Nucleus accumbens (tissue), 56 donors: ENCODE measurements at places on chromosomes 7 and 10.

DNA sequence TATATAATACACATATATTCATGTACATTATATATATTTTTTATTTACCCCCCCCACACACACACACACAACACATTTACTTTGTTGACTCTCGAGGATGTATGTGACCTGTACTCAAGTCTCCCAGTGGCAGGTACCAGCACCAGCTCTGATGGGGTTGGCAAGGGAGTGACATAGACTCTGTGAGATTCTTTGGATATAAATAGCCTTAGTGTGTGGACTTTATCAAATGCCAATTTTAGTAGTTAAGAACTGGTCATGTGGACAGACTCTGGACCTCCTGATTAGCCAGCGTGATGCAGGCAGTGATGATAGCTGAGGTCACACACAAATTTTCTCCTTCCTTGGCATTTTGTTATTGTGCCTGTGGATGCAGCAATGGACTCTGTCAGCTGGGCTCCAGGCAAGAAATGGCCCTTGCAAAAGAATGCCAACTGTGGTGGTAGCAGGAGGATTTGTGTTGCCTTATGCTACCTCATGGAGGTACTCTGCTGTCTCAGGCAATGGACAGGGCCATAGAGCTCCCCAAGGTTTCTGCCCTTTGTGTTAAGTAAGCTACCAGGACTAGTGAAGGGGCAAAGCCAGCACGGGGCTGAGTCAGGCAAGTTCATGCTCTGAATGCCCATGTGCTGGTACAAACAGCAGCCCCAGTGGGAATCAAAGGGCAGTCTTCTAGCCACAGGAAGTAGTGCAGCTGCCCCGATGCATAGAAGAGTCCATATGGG is 224.6 kb upstream of the ZWINT start:
- no peak for DNase-seq

DNA sequence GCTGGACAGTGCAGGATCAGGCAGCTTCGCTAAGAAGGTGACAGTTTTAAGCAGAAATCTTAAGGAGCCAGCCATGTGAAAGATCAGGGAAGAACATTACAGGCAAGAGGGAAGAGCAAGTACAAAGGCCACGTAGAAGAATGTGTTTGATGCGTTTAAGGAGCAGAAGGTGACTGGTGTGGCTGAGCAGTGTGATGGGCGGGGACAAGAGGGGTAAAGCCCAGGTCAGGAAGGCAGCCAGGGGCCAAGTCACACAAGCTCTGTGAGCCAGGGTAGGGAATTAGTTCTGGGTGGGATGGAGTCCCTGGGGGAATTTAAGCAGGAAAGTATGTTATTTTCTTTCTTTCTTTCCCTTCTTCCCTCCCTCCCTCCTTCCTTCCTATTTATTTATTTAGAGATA is 166.9 kb downstream of the SH3PXD2A start:
- DNase-seq: no peak

GRCh38 chr7:150962553-150963399 is 15.3 kb downstream of the KCNH2 start:
- no peak for DNase-seq

- no peak for DNase-seq
These were observed 20.8 kb upstream of the DDIT4 start for GRCh38 chr10:72252972-72253371.

- no peak for DNase-seq
These were observed 126.9 kb downstream of the IPMK start for GRCh38 chr10:58140691-58141347.

GRCh38 chr7:7438851-7439250 is 96.8 kb downstream of the COL28A1 start:
- no peak for DNase-seq

DNA sequence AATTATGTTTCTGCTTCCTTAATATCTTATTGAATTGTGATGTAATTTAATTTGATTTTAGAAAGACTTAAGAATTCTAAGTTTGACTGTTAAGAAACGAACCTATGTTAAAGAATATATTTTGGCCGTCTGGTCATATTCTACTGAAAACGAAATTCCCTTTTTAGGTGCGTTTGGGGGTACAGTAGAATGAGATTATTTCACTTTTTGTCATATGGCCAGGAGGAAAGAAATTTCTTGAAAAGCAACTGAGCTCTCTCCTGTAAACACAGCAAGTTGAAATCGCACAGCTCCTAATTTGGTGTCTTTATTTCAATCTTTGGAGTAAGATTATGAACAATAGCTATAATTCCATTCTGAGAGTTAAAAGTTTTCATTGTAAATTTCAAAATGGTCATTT is 227.6 kb downstream of the CACNB2 start:
- DNase-seq: no peak

DNA sequence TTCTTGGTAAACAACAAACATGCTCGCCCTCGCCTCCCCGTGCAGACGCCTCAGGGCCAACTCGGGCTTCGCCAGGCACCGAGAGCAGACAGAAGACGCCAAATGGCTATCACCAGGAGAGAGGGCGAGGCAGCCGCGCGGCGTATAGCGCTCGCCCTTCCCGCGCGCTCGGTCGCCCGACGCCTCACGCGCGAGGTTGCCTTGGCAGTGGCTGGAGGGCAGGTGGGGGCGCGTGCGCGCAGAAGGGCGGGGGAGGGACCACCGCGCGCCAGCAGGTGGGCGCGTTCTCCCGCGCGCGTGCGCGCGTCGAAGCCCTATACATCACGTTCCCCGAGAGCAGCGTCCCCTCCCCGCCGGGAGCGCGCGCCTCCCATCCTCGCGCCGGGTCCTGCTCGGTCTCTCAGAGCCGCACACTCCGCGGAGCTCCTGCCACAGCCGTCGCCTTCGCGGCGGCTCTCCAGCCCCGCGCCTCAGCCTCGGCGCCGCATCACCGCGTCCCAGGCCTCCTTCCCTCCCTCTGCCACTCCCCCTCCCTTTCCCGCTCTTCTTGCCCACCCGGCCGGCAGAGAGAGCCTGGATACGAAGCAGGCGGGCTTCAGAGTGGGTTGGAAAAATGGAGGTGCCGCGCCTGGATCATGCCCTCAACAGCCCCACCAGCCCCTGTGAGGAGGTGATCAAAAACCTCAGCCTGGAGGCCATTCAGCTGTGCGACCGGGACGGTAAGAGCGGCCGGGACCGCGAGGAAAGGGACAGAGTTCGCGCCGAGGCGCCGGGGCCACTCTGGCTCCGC is at the start of gene PHYHIPL:
PHYHIPL (plus strand) TSS at position 403 of the 790 bp plus-strand sequence; CDS start at position 614, 211 bp downstream.
- peak; percentile 65 for DNase-seq

DNA sequence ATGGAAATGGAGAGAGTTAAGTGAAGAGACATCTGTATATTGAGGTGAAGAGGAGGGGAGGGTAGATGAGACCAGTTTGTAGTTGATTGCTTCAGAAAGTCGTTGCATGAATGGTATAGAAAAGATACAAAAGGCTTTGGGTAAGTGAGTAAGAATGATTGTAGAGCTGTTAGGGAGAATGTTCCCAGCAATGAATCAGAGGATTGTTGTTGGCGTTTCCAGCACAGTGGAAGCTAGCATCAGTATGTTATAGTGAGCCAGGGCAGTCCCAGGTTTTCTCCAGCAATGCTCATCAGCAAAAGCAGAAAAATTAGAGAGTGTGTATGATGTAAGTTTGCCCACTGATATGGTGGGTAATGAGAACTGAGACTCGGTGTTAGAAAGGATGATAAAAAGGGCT is 15.4 kb upstream of the CDK6 start:
- no peak for DNase-seq

- DNase-seq: no peak
These were observed 84.3 kb upstream of the ADRB1 start for GRCh38 chr10:113959383-113959760.

DNA sequence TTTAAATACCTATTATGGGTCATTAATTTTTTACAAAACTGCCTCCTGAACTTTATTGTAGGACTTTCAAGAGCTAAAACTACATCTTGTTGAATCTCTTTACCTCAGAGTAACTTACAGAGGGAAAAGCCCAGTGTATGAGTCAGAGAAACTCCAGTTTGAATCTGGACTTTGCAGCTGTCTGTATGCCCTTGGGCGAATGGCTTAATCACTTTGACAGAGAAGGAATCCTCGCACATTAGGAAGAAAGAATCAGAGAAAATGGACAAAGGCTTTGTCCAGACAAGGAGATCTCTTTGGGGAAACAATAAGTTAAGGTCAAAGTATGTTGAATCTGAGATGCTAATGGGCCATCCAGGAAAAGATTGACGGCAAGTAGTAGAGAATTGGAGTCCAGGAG is 484.2 kb upstream of the CELF2 start:
- DNase-seq: no peak

- DNase-seq: no peak
These were observed 2.3 kb upstream of the ADCK2 start for GRCh38 chr7:140670343-140670935.

DNA sequence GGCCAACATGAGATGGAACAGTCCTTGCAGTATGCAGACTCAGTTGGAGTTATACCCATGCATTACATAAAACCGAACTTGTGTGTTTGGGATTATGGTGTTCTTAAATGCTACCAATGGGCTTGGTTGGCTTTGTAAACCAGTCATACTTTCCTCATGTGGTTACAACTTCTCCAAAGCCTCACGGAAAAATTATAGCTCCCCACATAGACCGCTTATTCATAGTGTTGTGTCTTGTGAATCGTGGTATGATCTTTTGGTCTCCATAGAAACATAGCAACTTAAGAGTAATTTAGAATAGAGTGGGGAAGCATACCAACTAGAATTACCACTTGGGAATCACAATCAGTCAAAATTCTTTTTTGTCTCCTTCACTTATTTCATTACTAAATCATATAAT is 112.3 kb upstream of the FZD1 start:
- DNase-seq: no peak

- no peak for DNase-seq
These were observed 411.9 kb upstream of the KLF6 start for GRCh38 chr10:4196771-4197390.

GRCh38 chr7:120060281-120060680 is 212.7 kb upstream of the KCND2 start:
- DNase-seq: no peak

- DNase-seq: peak; percentile 52
These were observed 35.8 kb downstream of the RBM17 start for GRCh38 chr10:6124666-6125065.

DNA sequence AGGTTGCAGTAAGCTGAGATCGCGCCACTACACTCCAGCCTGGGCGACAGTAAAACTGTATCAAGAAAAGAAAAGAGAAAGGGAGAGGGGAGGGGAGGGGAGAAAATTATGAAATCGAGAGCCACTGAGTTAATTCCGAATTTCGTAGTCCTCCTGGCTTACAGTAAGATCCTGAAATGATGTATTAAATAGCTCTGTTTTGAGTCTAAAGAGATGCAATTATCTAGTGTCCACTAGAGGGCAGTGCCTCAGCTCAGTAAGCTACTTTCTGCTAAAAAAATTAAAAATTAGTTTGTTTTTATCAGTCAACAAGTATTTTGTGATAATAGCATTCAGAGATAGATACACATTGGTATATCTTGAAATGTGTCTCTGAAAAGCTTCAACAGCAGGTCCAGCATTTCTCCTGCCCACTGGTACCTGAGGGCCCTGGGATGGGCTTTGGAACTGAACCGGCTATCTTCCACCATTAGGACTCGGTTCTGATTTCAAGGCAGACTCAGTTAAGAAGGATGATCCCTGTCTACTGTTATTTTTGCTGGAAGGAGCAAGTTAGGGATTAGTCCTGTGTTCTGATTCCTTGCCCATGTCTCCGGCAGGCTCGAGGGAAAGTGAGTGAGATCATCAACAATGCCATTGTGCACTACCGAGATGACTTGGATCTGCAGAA is 19.5 kb downstream of the TSPAN33 start:
- DNase-seq: no peak
